ENCODE measurements at places on chromosomes 12 and 14.
A peak's percentile ranks its signal among the peaks of the same experiment; 100 is the strongest.

DNA sequence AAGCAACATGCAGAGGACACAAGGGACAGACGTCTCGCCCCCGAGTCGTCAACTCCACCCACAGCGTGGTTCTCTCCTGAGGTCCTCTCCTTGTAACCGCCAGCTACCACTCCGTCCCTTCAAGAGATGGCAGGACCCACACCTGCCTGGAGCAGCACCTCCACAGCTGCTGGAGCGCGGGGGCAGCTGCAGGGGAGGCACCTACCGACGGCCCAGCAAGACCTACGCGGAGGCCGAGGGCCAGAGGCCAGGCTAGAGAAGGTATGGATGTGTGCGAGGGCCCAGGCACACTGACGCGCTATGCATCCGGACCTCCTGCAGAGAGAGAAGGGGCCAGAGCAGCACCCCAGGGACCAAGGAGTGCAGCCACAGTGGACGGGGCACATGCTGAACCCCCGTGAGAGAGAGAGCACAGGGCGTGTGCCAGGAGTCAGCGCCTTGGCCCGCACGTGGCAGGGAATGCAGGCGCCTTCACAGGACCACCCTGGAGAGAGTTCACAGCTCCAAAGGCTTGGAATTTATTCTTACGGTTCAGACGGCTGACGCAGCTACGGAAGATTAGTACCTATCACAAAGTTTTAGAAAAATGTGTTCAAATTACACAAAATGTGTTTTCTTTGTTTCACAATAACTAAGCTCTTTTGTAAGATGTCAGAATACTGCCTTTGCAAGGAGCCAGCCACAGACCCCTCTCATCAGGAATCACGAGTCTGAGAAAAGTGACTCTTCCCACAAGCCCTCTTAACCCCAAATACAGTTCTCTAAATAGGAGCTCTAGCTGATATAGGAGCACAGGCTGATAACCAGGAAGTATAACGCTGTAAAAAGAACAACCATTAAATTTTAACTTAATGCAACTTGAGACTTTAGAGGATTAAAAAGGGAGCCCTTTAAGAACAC lies 36.8 kb downstream of the CDC42BPB start:
- DNase-seq = no peak

DNA sequence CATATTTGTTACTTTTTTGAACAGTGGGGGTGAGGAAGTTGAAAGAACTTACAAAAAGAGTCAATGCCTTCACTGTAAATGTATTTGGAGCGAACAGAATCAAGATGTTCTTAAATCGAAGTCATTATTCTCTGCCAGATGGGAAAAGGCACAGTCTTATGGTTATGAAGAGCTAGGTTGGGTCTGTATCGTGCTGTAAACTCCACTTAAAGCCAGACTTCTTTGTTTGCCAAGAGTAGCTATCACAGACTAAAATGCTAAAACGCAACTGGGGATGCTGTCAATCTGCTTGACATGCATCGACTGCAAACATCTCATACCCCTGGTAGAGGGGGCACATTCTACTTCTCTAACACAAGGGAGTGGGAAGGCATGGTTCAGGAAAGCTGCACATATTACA lies 160.4 kb downstream of the DACT1 start:
- peak; percentile 90 for DNase-seq

GRCh38 chr14:56809270-56810146 lies 771 bp downstream of the OTX2 start:
- peak; percentile 47 for DNase-seq

DNA sequence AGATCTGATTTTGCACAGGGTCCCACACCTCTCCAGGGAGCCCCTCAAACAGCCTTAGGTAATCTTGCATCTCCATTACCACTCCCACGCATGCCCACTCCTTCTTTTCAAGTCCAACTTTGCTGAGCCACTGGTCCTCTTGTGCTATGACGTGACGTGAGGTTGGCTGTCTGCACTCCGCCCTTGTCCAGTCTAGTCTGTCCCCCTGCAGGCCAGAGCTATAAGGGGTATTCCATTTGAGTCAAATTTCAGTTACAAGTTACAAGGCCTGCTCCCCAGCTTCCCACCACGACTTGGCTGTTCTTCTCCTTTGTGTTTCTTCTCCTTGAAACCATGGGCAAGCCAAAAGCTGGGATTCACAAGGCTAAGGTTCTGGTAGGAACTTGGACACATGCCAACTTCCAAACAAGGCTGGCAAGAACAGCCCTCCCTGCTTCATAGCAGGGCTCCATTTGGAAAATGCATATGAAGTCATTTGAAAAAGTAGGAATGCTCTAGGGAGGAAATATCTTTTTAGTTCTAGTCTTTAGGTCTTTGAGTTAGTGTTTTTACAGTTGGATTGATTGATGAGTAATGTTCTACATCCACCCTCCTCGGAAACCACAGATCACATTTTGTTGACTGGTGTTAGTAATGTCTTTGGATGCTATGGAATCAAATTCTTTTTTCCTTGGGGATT lies 49.1 kb downstream of the KCNA1 start:
- DNase-seq = no peak

DNA sequence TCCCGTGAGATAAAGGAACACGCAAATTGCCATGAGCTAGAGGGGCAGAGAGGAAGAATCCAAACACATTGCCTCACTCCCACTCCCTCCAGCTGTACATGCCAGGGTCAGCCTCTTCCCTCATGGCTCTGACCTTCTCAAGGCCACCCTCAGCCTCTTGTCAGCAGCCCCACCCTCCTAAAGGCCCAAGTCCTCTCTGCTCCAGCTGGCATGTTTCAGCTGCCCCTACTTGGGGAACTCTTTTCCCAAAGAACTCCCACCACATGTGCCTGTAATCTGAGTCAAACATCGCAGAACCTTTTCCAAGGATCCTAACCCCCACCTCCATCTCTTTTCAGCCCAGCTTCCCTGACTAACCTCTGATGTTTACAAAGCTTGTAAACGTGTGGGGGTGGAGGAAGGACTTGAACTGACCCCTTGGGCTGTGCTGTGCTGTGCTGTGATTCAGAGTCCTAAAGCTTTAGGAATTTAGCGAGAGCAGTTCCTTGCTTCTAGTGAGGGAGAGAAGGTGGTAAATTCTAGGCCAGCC lies 7.3 kb upstream of the CACNB3 start:
- DNase-seq = no peak

DNA sequence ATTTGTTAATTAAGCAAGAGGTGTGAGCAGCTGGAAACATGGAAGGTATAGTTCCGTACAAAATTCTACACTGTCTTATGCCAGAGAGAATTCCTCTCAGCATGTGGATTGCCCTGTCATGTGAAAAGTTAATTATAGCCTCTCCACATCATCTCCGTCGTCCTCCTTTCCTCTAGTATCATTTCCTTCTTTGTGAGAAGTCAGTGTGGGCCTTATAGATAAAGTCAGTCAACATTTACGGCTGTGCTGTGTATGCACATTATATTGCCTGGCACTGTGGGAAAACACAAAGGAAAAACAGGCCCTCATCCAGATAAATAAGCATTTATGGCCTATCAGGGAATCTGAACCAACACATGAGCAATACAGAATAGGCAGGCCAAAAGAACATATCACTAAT lies 236.6 kb downstream of the SEC23A start:
- DNase-seq = no peak

- DNase-seq = no peak
These were observed 148.5 kb downstream of the FOXN3 start for GRCh38 chr14:89268514-89268913.

GRCh38 chr12:93154753-93155480 lies 222.8 kb upstream of the NUDT4 start:
- DNase-seq = no peak

DNA sequence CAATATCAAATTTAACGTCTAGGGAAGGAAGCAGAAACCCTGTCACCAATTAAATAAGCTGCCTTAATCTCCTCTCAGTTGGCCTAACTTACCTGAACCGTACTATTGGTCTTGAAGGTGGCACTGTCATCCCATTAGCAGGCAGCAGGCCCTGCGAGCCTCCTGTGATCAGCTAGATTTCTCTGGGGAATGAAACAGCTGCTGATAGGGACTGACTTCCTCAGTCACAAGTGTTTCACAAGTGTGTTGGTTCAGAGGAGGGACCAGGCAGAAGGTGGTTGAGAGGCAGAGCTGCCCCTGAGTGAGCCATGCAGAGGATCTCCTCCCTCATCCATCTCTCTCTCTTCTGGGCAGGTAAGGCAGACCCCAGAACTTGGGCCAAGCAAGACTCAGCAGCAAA lies 166.8 kb downstream of the DAD1 start:
- DNase-seq = no peak

- DNase-seq = no peak
These were observed 40.7 kb downstream of the STK38L start for GRCh38 chr12:27284751-27285150.

DNA sequence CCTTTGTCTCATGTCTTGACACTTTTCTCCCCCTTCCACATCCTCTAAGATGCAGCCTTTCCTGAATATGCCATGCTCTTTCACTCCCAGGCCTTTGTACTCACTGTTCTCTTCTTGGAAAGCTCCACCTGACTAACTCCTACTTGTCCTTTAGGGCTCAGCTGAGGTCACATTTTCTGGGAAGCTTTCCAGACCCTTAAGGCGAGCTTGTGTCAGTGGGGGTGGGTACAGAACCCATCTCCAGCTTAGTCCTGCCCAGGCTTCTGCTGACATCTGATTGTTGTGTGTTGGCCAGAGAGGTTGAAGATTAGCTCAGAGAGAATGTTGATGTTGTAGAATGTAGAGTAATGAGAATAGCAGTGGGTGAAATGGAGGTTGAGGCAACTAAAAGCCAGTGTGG lies 2.9 kb upstream of the TSFM start:
- DNase-seq = no peak

- DNase-seq = peak; percentile 38
These were observed 360 bp upstream of the SLC35F4 start for GRCh38 chr14:57866199-57866705.

- DNase-seq = no peak
These were observed 303.6 kb downstream of the CEP128 start for GRCh38 chr14:80637756-80638619.

- no peak for DNase-seq
These were observed 12.1 kb downstream of the SPX start for GRCh38 chr12:21538061-21538653.

GRCh38 chr14:59123975-59124374 lies 64.5 kb upstream of the DAAM1 start:
- DNase-seq = peak; percentile 79

DNA sequence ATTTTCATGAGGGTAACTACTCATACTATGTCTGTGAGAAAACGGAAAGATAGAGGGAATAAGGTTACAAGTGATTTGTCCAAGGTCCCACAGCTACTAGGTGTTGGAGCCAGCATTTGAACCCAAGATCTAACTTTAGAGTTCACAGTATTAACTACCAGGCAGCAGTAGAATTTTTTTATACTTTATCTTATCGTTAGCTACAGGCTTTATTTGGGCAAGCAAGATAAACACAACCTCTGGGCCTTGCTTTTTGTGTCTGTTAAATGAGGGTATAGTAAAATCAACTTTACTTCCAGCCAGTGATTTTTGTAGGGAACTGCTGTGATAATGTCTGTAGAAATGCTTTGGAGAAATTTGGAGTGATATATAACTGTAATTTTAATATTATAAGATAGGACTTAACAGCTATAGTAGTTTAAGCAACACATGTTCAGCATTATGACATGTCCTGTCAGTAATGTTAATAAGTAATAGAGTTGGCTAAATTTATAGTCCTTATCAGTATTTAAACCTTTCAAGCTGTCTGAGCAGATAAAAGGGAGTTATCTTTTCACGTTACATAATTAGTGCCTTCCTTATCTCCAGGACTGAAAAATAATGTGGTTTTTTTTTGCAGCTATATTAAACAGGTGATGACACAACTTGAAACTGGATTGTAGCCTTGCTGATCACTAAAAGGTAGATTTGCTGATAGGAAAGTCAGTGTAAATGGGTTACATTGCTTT lies 12.8 kb downstream of the LEMD3 start:
- no peak for DNase-seq

- DNase-seq = no peak
These were observed 3.8 kb upstream of the SNX6 start for GRCh38 chr14:34633742-34634141.

DNA sequence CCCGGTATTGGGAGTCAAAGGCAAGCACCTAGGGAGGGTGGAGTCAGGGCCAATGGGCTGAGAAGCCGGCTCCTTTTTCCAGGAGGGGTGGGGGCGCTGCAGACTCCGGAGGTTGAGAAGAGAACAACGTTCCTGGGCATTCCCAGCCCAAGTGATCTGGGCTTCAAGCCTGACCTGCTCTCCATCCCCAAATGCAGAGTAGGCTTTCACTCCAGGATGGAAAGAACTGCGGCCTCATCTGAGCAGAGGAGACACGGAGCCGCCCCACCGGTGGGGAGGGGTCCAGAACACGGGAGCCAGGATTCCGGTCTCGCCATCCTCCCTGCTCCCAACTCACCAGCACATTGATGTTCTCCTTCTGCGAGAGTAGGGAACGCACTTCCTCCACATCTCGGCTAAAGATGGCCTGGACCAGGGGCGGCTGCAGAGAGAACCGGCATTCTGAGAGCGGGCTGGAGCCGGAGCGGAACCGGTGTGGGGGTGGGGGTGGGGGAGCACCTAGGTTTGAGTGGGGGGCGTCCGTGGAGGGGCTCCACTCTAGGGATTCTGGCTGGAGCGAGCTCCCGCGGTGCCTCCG lies 605 bp downstream of the ANKRD52 start:
- DNase-seq = peak; percentile 40

GRCh38 chr14:63387711-63388110 lies 69.0 kb upstream of the GPHB5 start:
- DNase-seq = no peak

DNA sequence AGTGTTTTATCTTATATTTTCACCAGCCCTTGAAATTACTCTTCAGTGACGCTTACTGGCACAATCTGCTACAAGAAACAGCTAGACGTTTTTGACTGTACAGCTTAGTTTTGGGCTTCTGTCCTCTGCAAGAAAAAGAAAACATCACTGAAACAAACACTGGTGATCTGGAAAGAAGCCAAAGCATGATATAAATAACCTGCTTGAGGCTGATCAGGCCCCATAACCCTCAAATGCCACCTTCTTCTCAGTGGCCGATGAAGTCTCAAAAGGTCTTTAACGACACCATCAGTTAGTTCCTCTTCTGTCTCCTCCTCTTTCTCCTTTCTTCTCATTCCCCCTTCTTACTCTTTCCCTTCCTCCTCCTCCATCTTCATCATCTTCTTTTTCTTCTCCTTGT lies 942.3 kb upstream of the TMEM132C start:
- DNase-seq = no peak

DNA sequence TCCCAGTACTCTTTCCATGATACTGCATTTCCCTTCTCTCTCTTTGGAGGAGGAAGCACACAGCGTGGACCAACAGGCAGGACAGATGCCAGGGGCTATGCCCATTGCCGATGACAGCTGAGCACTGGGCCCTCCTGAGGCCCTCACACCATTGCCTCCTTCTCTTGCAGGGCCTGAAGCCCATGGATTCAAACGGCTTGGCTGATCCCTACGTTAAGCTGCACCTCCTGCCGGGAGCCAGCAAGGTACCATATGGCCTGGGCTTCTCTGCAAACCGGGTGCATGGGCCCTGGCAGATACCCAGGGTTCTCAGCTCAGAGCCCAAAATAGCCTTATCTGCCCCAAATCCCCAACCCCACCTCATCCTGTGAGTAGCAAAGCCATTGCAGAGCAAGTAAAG lies 25.2 kb upstream of the OAS1 start:
- peak; percentile 27 for DNase-seq

DNA sequence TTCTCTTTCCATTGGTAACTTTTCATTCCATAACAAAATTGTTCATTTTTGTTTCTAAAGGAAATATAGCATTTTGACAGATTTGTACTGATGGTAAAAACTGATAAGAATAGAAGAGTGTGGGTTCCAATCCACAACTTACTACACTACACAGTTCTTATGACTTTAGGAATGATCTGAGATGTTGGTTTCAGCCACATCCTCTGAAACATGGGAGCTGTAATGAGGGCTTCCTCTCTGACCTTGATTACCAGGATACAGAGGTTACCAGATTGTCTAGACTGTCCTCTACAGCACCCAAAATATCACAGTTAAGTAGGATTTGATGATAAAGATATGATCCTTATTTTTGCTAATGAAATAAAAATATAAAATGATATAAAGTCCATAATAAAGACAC lies 1184.6 kb downstream of the FLRT2 start:
- no peak for DNase-seq
